Left ventricle myocardium inferior (tissue), 1 donor: ENCODE measurements at places on chromosomes 12 and 14.
A peak's percentile ranks its signal among the peaks of the same experiment; 100 is the strongest.

DNA sequence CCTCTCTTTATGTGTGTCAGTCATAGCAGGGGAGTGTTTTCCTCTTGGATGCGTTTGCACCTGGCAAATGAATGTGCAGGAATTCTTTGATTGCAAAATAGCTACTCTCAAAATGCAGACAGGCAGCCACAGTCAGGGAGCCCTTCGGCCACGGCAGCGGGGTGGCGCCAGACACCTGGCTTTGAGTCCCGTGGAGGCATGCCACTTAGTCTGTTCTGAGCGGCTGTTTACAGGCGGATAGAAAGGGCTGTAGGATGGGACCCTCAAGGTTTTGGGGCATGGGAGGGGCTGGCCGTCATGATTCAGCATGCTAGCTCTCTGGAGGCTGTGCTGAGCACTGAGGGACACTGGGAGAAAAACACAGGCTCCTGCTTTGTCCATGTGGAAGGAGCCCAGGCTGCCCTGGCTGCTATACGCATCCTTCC, 117.1 kb downstream of the SLC25A47 start:
- peak; percentile 64 for DNase-seq

GRCh38 chr12:124776125-124776513, 87.5 kb downstream of the SCARB1 start:
- DNase-seq, result no peak

DNA sequence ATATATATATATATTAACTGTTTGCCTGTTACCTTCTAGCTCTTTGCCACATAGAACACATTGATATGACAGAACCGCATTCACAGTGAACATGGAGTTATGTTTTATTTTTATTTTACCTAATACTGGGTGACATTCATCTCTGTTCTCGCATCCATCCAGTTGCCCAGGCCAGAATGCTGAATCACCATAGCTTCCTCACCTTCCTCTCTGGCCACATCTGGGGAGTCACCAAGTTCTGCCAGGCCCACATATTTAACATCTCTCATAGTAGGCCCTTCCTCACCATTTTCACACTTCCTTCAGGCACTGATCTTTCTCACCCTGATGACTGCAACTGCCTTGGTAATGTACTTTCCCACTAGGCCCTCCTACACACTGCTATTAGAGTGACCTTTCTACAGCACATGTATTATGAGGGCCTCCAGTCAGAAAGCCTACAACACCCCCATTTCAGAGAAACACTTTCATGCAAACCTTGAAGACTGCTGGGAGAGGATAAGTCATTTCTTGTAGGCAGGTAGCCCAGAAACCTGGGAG, 106.8 kb downstream of the LGR5 start:
- no peak for DNase-seq

DNA sequence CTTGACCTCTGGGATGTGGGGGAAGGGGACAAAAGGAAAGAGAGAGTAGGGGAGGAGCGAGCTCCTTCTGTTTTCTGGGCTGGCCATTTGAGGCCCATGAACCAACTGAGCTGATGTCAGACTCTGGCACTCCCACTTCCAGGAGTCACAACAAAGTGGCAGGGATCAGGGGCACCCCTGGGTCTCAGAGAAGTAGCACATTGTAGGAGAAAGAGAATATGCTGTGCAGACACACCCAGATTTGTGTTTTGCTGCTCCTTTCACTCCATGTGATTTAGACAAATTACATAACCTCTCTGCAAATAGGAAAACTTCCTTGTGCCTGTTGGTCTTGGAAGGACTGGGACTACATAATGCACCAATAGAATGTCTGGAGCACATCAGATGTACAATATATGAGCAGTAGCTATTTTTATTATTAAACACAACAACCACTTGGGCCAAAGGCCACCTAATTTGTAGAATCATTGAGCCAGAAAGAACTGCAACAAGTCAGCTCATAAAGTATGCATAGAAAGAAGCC, 265.5 kb downstream of the ZFP36L1 start:
- DNase-seq, result no peak

DNA sequence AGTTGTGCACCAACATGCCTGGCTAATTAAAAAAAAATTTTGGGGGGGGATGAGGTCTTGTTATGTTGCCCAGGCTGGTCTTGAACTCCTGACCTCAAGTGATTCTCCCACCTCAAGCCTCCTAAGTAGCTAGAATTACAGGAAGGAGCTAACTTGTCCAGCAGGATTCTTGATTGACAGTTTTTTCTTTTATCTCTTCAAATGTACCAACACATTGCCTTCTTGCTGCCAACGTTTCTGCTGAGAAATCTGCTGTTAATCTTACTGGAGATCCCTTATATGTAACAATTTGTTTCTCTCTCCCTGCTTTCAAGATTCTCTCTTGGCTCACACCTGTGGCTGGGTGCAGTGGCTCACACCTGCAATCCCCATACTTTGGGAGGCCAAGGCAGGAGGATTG, 22.4 kb upstream of the MARK3 start:
- no peak for DNase-seq

DNA sequence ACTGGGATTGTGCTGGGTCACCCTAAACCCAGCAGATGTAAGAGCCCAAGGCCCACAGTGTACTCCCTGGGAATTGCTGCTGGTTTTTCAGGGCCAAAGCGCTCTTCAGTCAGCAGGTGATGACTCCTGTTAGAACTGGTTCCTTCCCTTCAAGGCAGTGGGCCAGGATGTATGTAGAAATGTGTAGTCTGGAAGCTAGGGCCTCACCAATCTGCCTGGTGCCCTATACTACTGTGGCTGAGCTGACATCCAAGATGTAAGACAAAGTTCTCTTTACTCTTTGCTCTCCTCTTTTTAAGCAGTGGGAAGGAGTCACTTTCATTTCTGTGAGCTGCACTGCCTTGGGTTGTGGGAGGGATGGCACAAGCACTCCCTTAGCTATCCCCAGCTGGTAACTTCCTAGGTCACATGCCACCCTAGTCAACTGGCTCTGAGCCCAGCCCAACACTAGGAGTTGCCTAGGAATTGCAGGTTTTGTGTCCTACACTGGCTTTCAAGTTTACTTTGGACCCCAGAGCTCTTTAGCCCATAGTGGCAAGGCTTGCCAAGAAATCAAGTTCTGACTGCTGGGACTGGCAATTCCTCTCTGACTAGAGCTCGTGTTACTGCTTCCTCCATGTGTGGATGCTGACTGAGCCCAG, 249.2 kb downstream of the C12orf50 start:
- no peak for DNase-seq

- no peak for DNase-seq
Observed at GRCh38 chr12:71892059-71892458, 46.6 kb upstream of the TPH2 start.

DNA sequence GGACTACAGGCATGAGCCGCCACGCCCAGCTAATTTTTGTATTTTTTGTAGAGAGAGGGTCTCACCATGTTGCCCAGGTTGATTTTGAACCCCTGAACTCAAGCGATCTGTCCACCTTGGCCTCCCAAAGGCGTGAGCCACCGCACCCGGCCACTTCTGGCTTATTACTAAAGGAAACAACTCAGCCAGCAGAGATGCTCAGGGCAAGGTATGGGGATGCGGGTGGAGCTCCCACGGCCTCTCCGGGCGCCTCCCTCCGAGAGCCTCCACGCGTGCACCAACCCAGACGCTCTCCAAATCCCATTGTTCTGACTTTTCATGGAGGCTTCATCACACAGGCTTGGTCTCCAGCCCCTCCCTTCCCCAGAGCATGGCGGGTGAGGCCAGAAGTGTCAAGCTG, 6.1 kb upstream of the GPR132 start:
- DNase-seq, result no peak

DNA sequence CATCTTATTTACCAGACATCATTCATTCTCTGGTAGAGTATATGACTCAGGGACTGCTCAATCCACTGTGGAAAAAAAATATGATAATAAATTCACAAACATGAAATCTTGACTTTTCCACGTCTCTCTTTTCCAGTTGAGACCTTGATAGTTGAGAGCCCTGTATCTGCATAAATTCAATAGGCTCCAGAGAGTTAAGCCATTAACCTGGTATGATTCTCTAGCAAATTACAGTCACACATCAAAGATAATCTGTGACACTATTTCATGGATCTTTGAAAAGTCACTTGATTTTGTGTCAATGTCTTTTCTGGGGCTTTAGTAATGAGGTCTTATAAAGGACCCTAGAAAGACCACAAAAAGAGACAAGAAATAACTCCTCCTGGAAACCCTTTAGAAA, 154.2 kb upstream of the FOXG1 start:
- no peak for DNase-seq

- no peak for DNase-seq
Observed at GRCh38 chr12:99911081-99911480, 73.7 kb downstream of the ANKS1B start.

GRCh38 chr14:55274146-55274545, 2.9 kb downstream of the FBXO34 start:
- no peak for DNase-seq

GRCh38 chr14:78143489-78144145, 26.6 kb upstream of the NRXN3 start:
- no peak for DNase-seq
